ENCODE measurements at places on chromosomes 5 and 9.
A peak's percentile ranks its signal among the peaks of the same experiment; 100 is the strongest.

DNA sequence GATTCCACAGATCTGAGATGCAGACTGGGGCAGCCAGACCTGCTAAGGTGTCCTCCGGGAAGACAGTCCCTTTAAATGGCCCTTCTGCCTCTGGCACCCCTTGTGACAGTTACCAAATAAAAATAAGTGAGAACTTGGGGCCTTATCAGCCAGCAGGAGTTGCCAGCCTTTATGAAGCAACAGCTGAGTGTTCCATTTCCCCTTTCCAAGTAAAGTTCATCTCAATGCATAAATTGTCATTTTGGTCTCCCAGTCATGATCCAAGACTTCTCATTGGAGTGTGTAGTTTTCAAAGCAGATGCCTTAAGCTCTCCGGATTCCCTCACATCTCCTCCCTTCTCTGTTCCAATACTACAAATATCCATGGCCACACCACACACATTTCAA, 4.1 kb downstream of the PTCH1 start:
- DNase-seq = no peak

DNA sequence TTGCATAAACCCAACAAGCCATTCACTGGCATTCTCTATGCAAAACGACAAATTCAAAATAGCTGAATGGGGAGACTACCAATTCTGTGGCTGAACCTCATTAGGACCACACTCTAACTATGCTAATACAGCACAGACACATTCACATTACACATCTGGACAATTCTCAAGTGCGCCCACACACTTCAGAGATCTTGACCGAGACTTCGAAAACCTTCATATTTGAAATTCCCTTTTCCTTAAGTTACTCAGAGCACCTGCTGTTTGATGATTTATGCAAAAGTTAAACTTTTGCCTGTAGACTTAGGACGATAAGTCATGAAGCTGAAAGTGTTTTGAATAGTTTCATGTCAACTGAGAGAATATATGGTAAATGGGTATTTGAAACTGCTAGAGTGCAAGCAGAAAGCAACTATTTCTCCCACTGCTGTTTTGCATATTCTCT, 111.9 kb downstream of the FBN2 start:
- DNase-seq = no peak

DNA sequence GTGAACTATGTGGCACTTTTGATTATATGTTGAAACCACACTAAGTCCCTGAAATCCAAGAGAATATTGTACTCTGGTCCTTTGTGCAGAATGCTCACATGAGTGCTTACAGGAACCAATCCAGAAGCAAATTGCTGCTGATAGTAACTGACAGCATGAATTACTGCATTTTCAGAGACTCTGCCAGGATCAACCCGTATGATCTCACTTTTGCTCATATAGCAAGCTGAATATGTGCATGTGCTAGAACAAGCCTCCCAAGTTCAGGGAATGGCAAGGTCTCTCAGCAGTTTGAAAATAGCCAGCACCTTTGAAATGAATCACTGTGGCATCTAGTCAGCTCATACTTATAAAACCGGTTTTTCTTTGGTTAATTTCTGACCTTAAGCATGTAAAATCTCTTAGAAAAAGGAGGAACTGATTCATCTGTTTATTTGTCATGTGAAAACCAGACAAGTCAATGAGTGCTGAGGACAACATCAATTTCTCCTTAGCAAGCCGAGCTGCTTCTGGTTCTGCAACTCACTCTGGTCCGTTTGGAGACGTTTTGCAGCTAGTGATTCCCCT, 215.7 kb upstream of the ELL2 start:
- no peak for DNase-seq

DNA sequence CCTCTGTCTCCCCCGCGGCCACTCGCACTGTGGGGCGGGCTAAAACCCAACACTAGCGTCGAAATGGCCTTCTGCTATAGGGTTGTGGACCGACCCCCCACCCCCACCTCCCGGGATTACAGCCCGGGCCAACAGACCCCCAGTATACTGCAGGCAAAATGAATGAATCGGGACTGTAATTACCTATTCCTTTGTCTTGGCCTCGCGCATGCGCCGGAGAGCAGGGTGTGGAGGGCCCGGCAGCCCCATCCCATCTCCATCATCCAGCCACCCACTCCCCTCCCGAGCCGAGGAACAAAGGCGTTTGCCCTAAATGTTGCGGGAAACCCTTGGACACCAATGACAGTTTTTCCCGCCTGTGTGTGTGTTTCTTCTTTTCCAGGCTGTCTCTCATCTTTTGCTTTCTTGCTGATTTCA, 1.6 kb downstream of the BASP1 start:
- DNase-seq = peak; percentile 77

GRCh38 chr9:131420980-131421624, 27.2 kb downstream of the PRRC2B start:
- DNase-seq = no peak

GRCh38 chr5:15023846-15024245, 152.3 kb upstream of the ANKH start:
- no peak for DNase-seq

DNA sequence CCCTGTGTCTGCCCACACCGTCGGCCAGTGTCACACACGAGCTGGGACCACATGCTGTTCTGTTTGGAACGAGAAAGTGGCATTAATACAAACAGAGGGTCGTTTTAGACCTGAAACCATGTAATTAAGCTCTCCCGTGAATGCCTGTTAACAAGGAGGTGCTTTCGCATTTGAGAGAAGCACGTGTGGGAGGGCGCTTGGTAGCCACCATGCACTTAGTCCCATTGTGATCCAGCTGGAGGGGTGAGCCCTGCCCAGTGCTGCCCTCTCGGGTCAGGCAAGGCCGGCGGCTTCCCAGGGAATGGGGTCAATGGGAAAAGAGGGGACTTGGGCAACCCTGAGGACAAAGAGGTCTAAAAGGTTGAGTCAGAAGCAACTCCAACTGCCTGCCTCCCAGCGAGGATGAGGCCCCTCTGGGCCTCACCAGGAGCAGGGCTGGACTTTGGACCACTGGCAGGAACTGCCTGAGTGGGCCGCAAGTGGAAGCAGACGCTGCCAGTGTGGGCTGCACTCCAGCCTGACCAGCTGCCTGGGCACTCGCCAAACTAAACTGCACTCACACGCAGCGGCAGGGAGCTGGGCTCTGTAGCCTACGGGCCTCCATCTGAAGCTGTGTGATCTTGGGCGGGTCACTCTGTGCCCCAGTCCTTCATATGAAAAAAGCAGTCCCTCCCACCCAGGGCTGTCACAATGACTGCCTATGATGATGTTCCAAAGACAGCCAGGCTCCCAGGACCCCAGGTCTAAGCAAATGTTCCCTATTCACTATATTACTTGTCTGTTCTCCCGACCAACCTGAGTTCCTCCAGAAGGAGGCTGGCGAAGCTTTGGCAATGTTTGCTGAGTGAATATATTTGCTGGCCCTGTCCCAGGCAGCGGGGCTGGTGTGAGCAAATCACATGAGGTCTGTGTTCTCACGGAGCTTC, 195.7 kb downstream of the CDK5RAP2 start:
- peak; percentile 42 for DNase-seq

- DNase-seq = no peak
These were observed 105.3 kb downstream of the SIL1 start for GRCh38 chr5:139092741-139093343.

GRCh38 chr5:77923666-77924065, 147.5 kb upstream of the TBCA start:
- DNase-seq = no peak

GRCh38 chr5:137486707-137487106, 12.4 kb downstream of the SPOCK1 start:
- DNase-seq = no peak

- DNase-seq = no peak
These were observed 130.5 kb downstream of the SCAMP1 start for GRCh38 chr5:78490709-78491485.

- DNase-seq = no peak
These were observed 14.7 kb upstream of the LHX2 start for GRCh38 chr9:123996731-123997421.

GRCh38 chr5:14737291-14737690, 72.8 kb downstream of the OTULIN start:
- no peak for DNase-seq
